A549 treated with AZD2906 at 1 μM for 4 hours (cell line): ENCODE measurements at places on chromosomes 1 and 21. TPM values are rescaled to one million over a fixed set of nuclear protein-coding genes. Genes with fewer than 3 reads are reported as not detected.

Gene APOBEC4
- not detected in 5 replicates for total RNA-seq

Gene CFHR2
- total RNA-seq, result not detected in 5 replicates

Gene GPA33
- not detected in 5 replicates for total RNA-seq

Gene RCSD1
- 0.02 to 0.08 TPM (median 0.06 TPM) in 4 of 5 replicates, not detected in the other for total RNA-seq

Gene ARHGAP30
- total RNA-seq, result 0.07 to 0.09 TPM (median 0.07 TPM) in 5 replicates

Gene PROK1
- not detected in 5 replicates for total RNA-seq

Gene AGTRAP
- total RNA-seq, result 78.9 to 114 TPM (median 102 TPM) in 5 replicates

Gene HUNK
- 1.2 to 1.4 TPM (median 1.3 TPM) in 5 replicates for total RNA-seq

Gene OR6N1
- not detected in 5 replicates for total RNA-seq

Gene BLACAT1
- total RNA-seq, result 0.03 TPM in 1 of 5 replicates, not detected in the others

Gene FAM110D
- total RNA-seq, result 0.03 to 0.07 TPM (median 0.03 TPM) in 3 of 5 replicates, not detected in the others

Gene TMOD4
- 0.24 to 0.29 TPM (median 0.28 TPM) in 3 of 5 replicates, not detected in the others for total RNA-seq

Gene GUCA2B
- 0.20 to 0.49 TPM (median 0.37 TPM) in 5 replicates for total RNA-seq

Gene NGF
- total RNA-seq, result 0.38 to 0.91 TPM (median 0.59 TPM) in 5 replicates

Gene CFHR3
- 0.15 to 0.18 TPM (median 0.17 TPM) in 4 of 5 replicates, not detected in the other for total RNA-seq

Gene GUCA2A
- total RNA-seq, result 0.13 TPM in 1 of 5 replicates, not detected in the others

Gene FOXO6
- 0.42 to 1.0 TPM (median 0.96 TPM) in 5 replicates for total RNA-seq

Gene AMY1A
- not detected in 5 replicates for total RNA-seq

Gene TXNDC12
- 30.9 to 43.6 TPM (median 39.0 TPM) in 5 replicates for total RNA-seq

Gene NEXN
- 5.6 to 11.2 TPM (median 6.7 TPM) in 5 replicates for total RNA-seq

Gene IFI44
- total RNA-seq, result 0.32 to 0.83 TPM (median 0.49 TPM) in 5 replicates

Gene TENT5C
- 0.06 to 0.13 TPM (median 0.09 TPM) in 5 replicates for total RNA-seq

Gene NEGR1
- total RNA-seq, result not detected in 5 replicates

Gene ZSWIM5
- total RNA-seq, result 0.50 to 0.79 TPM (median 0.60 TPM) in 5 replicates

Gene EXOSC10
- 35.1 to 40.3 TPM (median 36.5 TPM) in 5 replicates for total RNA-seq

Gene APCS
- total RNA-seq, result not detected in 5 replicates

Gene CADM3
- total RNA-seq, result 0.10 to 0.14 TPM (median 0.13 TPM) in 5 replicates

Gene RHBDL2
- total RNA-seq, result 1.4 to 2.6 TPM (median 1.9 TPM) in 5 replicates

Gene TRAPPC3
- total RNA-seq, result 80.4 to 90.8 TPM (median 82.6 TPM) in 5 replicates

Gene PRAMEF12
- total RNA-seq, result not detected in 5 replicates

Gene FAM78B
- 0.31 to 0.47 TPM (median 0.41 TPM) in 5 replicates for total RNA-seq

Gene CTSS
- 14.2 to 19.8 TPM (median 16.1 TPM) in 5 replicates for total RNA-seq

Gene FALEC
- 0.13 to 0.35 TPM (median 0.26 TPM) in 4 of 5 replicates, not detected in the other for total RNA-seq

Gene SLAMF1
- total RNA-seq, result not detected in 5 replicates

Gene CRYBG2
- total RNA-seq, result 1.4 to 2.7 TPM (median 1.6 TPM) in 5 replicates

Gene CSF3R
- total RNA-seq, result not detected in 5 replicates

Gene LDLRAD1
- not detected in 5 replicates for total RNA-seq

Gene AKNAD1
- 1.2 to 2.4 TPM (median 1.5 TPM) in 5 replicates for total RNA-seq

Gene ITGB3BP
- total RNA-seq, result 20.5 to 26.3 TPM (median 23.7 TPM) in 5 replicates

Gene SMPDL3B
- total RNA-seq, result 1.1 to 1.6 TPM (median 1.3 TPM) in 5 replicates

Gene THEM5
- 0.06 TPM in 1 of 5 replicates, not detected in the others for total RNA-seq

Gene TMPRSS3
- total RNA-seq, result 0.14 to 0.30 TPM (median 0.20 TPM) in 5 replicates

Gene HTR6
- 0.12 to 0.22 TPM (median 0.13 TPM) in 5 replicates for total RNA-seq

Gene GLIS1
- total RNA-seq, result 0.02 to 0.07 TPM (median 0.06 TPM) in 5 replicates

Gene MSH4
- 0.02 TPM in 2 of 5 replicates, not detected in the others for total RNA-seq

Gene TTC39A
- 1.4 to 2.9 TPM (median 2.3 TPM) in 5 replicates for total RNA-seq

Gene AK5
- total RNA-seq, result 4.6 to 9.1 TPM (median 5.8 TPM) in 5 replicates

Gene IL20
- total RNA-seq, result 0.10 TPM in 1 of 5 replicates, not detected in the others

Gene PLEKHA6
- total RNA-seq, result 30.7 to 35.1 TPM (median 33.3 TPM) in 5 replicates

Gene BLZF1
- 12.5 to 19.3 TPM (median 13.4 TPM) in 5 replicates for total RNA-seq

Gene GPR25
- not detected in 5 replicates for total RNA-seq

Gene LRRC71
- 0.06 to 0.19 TPM (median 0.15 TPM) in 5 replicates for total RNA-seq

Gene OR2T35
- not detected in 5 replicates for total RNA-seq
